ENCODE measurements at places on chromosomes 6 and 20.
A peak's percentile ranks its signal among the peaks of the same experiment; 100 is the strongest.

- DNase-seq = no peak
Observed at GRCh38 chr20:55533632-55534031, 471.7 kb downstream of the CBLN4 start.

DNA sequence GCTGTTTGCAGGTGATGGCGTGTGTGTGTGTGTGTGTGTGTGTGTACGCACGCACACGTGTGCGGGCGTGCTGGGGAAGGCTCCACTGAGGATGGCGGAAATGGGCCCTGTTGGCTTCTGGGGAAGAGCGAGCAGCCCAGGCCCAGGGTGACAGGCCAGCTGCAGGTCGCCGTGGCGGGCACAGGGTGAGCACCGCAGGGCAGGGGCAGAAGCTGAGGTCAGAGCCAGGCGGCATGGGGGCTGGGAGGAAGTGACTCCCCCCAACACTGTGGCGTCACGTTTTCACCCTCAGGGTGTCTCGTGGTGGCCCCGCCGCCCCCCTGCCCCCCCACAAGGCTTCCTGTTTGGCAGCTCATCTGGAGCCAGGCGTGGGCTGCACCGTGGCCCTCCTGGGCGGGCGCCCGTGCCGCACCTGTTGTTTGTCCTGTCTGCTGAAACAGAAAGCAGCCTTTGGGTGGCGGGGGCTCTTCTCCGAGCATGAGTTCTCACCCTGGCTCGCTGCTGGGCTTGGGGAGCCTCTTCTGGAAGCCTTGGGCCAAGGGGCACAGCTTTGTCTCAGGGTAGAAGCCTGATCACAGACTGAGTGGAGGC lies 7.1 kb downstream of the RBM38 start:
- peak; percentile 38 for DNase-seq

DNA sequence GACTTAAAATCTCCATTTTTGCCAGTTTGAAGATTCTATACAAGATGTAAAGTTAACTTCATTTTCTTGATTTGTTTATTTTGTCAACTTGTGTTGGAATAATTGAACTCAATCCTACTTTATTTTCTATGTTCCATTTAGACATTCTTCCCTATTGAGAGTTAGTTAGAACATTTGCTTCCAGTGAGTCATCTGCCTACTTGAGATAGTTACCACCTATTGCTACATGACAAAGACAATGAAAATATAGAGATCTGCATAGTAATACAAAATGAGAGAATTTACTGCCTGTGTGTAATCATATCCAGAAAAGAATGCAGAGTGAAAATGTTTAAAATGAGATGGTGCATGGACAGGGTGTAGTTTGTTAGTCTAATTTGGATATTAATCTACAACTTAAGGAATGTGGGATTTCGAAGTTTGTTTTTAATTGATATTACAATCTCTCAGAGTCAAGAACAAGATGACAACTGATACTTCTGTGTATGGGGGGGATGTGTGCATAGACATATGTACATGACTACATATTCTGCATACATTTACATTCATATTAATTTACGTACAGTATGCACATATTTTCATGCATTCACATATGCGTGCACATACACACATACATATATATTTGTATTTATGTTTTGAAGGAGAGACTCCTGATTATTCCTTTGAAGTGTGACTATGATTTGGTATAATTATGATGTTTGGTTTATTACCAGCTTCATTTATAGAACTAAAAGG lies 420.1 kb downstream of the NKAIN2 start:
- no peak for DNase-seq

- DNase-seq = no peak
Observed at GRCh38 chr6:143695130-143695968, 17.6 kb downstream of the PHACTR2 start.

DNA sequence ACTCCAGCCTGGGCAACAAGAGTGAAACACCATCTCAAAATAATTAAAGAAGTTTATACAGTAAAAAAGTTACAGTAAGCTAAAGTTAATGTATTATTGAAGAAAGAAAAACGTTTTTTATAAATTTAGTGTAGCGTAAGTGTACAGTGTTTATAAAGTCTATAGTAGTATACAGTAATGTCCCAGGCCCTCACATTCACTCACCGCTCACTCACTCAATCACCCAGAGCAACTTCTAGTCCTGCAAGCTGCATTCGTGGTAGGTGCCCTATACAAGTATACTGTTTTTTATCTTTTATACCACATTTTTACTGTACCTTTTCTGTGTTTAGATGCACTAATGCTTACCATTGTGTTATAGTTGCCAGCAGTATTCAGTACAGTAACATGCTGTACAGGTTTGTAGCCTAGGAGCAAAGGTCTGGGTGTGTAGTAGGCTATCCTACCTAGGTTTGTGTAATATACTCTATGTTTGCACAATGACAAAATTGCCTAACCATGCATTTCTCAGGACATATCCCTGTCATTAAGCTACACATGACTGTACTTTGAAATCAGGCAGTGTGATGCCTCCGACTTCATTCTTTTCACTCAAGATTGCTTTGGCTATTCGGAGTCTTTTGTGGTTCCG lies 16.7 kb downstream of the MGME1 start:
- DNase-seq = peak; percentile 90

- DNase-seq = peak; percentile 76
Observed at GRCh38 chr20:19860737-19861136, 102.7 kb downstream of the RIN2 start.

DNA sequence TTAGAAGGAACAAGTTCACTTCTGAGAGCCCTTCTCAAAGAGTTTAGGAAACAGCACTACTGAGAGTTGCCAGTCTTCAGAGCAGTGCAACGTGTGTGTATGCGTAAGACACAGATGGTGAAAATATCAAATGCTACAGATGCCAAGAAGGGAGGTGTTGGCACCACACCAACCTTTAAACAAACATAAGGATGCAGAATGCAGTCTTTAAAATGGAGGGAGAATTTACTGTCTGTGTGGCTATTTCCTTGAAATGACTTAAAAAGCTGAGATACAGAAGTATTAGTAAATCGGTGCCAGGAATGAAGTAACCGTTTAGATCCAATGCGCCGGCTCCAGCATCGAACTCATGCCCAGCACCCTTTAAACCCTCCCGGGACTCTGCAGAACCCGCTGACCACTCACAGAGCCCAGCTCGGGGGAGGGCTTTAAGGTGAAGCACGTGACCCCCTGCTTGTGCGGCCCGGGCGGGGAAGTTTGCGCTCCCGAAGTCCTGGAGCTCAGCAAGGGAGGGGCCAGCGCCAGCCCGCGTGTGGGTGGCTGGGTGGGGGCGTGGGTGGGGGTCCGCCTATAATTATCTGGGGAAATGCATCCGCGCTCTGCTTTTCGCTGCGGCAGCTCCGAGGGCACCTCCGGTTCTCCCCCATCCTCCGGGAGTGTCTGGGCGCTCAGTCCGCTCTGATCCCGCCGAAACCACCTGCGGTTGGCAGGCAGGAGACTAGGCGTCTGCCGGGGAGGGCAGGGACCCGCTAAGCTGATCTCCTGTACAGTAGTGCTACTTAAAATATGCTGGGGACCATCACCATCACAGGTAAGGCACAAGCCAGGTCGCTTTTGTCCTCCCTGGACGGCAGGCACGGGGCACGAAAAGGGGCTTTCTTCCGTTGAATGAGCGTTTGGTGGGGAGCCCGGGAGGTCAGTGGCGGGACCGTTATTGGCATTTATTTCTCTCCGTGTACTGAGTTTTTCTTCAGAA lies 66.0 kb downstream of the ZBTB2 start:
- peak; percentile 26 for DNase-seq

- peak; percentile 19 for DNase-seq
Observed at GRCh38 chr20:40497899-40498691, 190.9 kb downstream of the MAFB start.

Measured in large intestine (tissue), 12 donors.